ENCODE measurements at places on chromosomes 13 and 19.

DNA sequence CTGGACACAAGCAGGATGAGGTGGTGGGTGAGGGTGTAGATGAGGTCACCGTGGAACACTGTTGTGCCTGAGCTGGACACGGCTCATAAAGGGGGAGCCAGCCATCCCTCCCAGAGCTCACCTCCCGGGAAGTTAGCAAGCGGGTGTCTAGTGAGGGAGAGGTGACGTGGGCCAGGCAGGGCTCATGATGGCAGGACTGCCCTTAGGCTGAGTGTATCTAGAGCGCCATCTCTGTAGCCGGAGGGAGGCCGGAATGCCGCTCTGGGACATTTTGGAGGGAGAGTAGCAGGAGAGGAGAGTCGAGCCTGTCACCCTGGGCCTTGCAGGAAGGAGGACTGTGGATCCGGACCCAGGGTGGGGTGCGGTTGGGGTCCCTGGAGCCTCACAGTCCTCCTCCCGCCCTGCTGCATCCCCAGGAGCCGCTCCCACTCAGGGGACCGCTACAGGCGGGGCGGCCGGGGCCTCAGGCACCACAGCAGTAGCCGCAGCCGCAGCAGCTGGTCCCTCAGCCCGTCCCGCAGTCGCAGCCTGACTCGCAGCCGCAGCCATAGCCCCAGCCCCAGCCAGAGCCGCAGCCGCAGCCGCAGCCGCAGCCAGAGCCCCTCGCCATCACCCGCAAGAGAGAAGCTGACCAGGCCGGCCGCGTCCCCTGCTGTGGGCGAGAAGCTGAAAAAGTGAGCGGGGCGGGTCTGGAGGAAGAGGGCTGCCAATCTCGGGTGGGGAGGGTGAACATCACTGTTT is 9.2 kb downstream of the ZNF296 start:
- no peak for DNase-seq

DNA sequence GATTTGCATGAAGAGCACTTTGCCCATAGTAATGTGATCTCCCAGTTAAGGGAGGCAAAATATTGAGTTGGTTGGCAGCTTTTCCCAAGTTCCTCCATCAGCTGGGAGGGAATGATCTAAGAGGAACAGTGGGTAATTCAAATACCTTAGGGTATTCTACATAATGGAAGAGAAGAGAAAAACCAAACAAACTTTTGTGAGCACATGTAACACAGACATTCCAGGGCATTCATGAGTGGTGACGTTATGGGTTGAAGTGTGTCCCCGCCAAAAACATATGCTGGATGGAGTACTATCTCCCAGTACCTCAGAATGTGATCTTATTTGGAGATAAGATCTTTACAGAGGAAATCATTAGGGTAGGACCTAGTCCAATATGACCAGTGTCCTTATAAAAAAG is 220.1 kb downstream of the FOXO1 start:
- no peak for DNase-seq

GRCh38 chr13:40564342-40565001 is 102.0 kb downstream of the FOXO1 start:
- no peak for DNase-seq

DNA sequence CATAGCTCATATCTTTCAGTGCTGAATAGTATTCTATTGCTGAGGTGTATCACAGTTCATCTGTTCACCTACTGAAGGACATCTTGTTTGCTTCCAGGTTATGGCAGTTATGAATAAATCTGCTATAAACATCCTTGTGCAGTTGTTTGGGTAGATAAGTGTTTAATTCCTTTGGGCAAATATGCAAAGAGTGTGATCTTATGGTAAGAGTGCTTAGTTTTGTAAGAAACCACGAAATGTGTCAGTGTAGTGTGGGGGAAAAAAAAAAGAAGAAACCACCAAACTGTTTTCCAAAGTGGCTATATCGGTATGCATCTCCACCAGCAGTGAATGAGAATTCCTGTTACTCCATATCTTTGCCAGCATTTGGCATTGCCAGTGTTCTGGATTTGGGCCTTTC is 93.3 kb downstream of the PIBF1 start:
- DNase-seq = no peak

- DNase-seq = peak; percentile 33
These were observed 15.7 kb upstream of the B3GNT3 start for GRCh38 chr19:17778968-17779929.

DNA sequence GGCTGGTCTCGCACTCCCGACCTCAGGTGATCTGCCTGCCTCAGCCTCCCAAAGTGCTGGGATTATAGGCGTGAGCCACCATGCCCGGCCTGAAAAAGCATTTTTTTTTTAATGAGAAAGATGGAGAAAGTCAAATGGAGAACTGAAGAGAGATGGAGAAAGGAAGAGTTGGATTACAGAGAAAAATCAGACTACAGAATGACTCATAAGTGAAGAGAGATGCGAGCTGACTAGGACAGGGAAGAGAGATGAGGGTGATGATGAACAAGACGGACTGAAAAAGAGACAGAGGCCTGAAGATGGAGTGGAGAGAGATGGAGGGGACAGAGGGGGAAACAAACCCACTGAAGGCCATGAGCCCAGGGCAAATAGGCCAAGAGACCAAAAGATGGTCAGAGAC is 1.5 kb downstream of the DHX34 start:
- no peak for DNase-seq

- DNase-seq = no peak
These were observed 11.4 kb upstream of the FUT5 start for GRCh38 chr19:5881543-5882299.

- DNase-seq = no peak
These were observed 93.5 kb downstream of the ZDHHC20 start for GRCh38 chr13:21365574-21365973.

DNA sequence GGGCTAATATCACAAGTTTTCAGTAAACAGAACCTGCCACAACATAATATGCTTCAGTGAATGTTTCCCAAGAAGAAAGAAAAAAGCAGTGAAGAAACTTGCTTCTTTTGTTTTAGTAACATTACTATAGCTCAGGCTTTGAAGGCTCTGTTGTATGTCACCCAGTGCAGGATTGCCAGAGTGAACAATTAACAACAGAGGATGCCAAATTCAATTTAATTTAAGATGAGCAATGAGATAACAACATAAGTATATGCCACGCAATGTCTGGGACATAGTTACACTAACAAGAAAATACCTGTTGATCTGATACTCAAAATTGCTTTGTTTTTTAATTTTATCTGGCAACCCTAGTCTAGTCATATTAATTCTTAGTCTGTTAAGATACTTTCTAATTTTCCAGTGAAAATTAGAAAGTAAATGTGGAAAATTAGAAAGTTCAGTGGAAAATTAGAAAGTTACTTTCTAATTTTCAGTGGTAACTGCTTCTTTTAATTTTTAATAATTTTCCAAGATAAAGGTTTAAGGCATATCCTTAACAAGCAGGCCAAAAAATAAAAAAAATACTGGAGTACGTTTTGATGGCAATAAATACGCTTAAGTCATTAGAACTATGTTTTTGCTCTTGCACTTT is 336.3 kb downstream of the SLITRK6 start:
- DNase-seq = peak; percentile 2

GRCh38 chr19:661427-662196 is 1.4 kb downstream of the RNF126 start:
- no peak for DNase-seq

DNA sequence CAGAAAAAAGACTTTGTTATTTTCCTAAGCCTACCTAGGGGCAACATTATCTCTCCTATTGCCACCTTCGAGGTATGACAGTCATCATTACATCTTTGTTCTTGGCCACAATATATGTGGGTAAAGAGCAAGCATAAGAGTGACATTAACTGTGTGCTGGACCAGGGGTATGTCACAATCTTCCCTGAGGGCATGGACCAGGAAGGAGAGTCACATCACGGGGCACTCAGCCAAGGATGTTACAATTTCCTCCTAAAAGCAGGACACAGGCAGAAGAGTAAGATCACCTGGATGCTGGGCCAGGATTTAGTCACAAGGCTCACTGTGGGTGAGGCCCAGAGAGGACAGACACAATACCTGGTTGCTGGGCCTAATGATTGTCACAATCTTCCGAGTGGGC is 53.0 kb upstream of the ZNF728 start:
- no peak for DNase-seq

GRCh38 chr13:50627111-50627510 is 216.4 kb downstream of the DLEU7 start:
- DNase-seq = no peak

GRCh38 chr13:107867701-107868661 is 347.4 kb downstream of the LIG4 start:
- peak; percentile 54 for DNase-seq

DNA sequence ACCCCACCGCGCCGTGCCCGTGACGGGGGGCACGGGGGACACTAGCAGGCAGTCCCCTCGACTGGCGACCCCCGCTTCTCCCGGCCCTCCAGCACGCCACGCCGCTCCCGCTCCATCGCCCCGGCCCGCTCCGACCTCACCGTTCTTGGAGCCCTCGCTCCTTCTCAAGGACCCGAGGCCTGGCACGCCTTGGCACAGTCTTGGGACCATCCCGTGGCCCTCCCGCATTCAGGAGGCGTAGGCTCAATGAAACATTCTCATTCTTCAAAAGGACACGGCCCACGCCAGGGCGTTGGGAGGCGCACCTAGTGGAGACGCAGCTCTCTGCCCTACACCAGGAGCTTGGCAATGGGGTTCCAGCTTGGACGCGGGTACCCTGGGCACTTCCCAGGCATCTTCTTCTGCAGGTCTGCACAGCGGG is 473 bp upstream of the CERS1 start:
- no peak for DNase-seq

DNA sequence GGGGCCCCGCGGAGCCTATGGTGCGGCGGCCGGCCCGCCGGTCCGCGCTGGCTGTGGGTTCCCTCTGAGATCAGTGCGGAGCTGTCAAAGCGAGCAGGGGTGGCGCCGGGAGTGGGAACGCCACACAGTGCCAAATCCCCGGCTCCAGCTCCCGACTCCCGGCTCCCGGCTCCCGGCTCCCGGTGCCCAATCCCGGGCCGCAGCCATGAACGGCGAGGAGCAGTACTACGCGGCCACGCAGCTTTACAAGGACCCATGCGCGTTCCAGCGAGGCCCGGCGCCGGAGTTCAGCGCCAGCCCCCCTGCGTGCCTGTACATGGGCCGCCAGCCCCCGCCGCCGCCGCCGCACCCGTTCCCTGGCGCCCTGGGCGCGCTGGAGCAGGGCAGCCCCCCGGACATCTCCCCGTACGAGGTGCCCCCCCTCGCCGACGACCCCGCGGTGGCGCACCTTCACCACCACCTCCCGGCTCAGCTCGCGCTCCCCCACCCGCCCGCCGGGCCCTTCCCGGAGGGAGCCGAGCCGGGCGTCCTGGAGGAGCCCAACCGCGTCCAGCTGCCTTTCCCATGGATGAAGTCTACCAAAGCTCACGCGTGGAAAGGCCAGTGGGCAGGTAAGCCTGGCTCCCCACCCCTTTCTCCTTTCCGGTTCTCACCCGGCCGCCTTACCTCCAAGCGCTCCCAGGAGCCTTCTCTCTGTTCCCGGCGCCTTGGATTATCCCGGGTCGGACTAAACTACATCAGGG is at the start of gene PDX1:
PDX1 (plus strand) TSS at position 67 of the 743 bp plus-strand sequence; CDS start at position 206, 139 bp downstream.
- no peak for DNase-seq

GRCh38 chr13:107422421-107422820 is 792.9 kb downstream of the LIG4 start:
- no peak for DNase-seq

- DNase-seq = no peak
These were observed 8.0 kb downstream of the RXFP2 start for GRCh38 chr13:31747291-31747690.

DNA sequence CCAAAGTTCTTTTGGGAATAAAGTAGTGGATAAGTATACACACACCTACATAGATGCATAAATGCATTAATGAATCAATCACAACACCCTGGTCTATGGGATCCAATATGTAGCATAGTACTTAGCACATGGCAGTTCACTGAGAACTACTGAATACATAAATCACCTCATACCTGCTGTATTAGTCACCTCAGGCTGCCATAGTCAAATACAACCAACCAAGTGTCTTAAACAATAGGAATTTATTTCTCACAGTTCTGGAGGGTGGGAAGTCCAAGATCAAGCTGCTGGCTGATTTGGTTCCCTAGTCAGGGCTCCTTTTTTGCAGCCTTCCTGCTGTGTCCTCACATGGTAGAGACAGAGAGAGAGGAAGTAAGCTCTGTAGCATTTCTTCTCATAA is 228.2 kb downstream of the NHLRC3 start:
- DNase-seq = no peak

DNA sequence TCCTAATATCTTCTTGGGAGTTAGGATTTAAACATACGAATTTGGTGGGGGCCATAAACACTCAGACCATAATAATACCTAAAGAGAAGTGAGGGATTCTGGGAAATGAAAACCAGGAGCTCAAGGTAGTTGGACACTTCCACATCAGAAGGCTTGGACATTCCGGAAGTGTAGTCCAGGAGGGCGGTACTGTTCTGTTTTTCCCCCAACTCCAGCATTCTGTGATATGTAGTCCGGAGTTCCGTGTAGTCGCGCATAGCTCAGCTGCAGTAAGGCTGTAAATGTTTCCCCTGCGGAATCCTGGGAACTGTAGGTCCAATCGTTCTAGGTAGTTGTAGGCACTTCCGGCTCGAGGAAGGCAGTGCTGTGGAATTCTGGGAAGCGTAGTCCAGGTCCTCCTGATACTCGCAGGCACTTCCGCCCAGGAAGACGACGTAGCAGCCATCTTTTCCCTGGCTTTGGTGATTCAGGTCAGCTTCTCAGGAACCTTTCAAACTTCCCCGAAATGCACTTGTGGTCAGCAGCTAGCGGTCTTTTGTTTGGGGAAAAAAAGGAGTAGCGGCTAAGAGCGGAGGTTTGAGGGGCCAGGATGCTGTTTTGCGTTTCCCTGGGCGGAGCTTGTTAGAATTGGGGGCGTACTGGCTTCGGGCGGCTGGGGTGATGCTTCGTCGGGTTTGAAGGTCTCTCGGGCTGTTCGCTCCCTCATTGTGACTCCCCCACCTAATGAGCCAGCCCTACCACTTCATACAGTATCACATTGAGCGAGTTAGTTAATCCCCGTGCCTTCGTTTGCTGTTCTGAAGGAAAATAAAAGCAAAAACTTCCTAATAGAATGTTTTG is at the start of gene ZNF226:
ZNF226 (plus strand) TSS at position 428 of the 840 bp plus-strand sequence. CDS start 4,981 bp downstream, outside the sequence.
- DNase-seq = peak; percentile 100

DNA sequence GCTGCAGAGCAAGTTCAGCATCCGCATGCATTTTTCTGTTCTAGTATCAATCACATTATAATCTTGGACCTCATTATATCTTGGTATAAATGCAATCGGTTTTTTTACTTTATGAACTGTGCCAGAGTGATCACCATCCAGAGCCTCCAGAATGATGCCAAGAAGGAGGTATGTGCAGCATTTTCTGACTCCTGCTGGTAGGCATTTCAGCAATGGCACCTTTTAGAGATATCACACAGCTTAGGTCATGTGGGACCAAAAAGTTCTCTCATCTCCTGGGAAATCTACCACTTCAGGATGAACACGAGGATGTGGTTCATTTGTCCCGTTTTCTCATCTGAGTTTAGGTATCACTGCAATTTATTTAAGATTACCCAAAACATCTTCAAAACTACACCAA is 220.4 kb downstream of the VWA8 start:
- DNase-seq = no peak
